ENCODE measurements at places on chromosomes 7 and 10. TPM values are rescaled to one million over a fixed set of nuclear protein-coding genes. Genes with fewer than 3 reads are reported as not detected.

DNA sequence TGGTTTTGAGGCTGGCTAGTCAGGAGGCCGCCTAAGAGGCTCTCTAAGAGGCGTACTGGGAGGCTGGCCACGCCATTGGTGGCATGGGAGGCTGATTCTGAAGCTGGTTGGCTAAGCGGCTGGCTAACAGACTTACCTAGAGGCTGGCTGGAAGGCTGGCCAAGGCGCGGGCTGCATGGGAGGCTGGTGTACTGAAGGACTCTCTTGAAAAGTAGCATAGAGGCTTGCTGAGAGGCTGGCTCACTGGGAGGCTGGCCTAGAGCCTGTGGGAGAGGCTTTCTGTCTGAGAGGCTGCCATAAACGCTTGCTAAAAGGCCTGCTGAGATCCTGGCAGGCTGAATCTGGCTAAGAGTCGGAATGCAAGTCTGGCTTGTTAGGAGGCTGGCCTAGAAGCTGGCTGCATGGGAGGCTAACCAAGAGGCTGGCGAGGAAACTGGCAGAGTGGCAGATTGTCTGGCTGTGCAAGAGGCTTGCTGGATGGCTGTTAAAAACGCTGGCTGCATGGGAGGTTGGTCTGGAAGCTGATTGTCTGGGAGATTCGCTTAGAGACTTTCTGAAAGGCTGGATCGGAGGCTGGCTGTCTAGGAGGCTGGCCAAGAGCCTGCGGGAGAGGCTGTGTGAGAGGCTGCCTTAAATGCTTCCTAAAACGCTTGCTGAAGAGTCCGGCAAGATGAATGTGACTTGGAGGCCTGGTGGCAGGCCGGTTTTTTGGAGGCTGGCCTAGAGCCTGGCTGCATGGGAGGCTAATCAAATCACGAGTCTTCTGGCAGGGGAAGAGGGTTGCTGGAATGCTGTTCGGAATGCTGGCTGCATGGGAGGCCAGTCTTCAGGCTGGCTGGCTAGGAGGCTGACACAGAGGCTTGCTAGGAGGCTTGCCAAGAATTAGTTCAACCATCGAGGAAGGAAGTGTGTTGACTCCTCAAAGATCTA is 134.2 kb downstream of the OR13A1 start:
- no peak for DNase-seq

DNA sequence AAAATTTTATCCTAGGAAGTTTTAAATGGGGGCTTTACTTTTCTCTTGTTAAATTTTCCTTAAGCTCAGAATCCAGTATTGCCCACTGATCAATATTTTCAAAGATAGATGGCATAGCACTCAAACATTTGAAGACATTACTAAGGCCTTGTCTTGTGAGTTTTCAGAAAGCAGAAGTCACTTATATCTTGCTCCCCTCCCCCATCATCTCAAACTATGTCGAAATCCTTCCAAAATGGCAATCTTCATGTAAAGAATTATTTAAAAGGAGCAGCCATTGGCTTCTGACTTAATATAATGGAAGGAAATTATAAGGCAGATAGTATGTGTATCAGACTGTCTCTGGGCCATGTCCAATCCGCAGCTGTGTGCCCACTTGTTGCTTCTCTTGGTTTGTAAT is 553.5 kb upstream of the C7orf33 start:
- DNase-seq, result no peak

Gene CH25H
- polyA plus RNA-seq, result 0.13 TPM

Gene DNAH11
- 2.2 TPM for polyA plus RNA-seq

Gene DRGX
- polyA plus RNA-seq, result not detected
